ENCODE measurements at places on chromosomes 5 and 9.

DNA sequence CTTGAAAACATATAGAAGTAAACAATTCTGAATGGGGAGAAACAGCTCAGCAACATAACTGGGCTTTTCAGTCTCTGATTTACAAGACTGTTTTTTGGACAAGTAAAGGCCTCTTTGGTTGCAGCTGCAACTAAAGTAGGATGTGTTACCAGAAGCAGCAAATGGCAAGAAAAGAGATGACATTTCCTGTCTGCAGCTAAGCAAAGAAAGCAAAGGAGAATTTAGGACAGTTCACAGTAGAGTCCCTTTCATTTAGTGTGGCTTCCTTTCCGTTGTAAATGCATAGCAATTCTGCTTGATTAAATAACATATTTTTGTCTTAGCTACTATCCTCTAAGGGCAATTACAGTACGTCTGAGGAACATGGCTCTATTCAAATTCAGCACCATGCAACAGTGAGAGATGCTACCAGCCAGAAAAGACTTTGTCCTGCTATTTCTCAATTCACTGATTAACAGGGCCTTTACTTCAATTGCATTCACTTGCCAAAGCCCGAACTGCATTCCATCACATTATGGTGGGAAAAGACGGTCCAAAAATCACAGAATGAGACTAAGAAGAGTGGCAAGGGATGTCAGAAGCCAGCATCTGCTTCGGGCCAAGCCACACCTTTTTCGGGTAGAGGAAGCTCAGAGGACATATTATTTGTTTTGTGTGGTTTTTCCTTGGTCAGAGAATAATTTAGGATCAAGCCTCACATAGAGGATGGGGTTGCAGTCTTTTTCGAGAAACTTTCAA, 107.7 kb downstream of the SEMA6A start:
- DNase-seq, result no peak

GRCh38 chr5:125034331-125034730, 287.9 kb upstream of the ZNF608 start:
- no peak for DNase-seq

- DNase-seq, result no peak
Measured at GRCh38 chr9:94645901-94646300, 6.6 kb upstream of the FBP1 start.

- peak; percentile 9 for DNase-seq
Measured at GRCh38 chr5:146945617-146946084, 67.1 kb upstream of the PPP2R2B start.

- DNase-seq, result no peak
Measured at GRCh38 chr9:85224301-85224700, 517.5 kb downstream of the AGTPBP1 start.

- DNase-seq, result no peak
Measured at GRCh38 chr9:110320651-110321445, 16.8 kb downstream of the TXNDC8 start.

DNA sequence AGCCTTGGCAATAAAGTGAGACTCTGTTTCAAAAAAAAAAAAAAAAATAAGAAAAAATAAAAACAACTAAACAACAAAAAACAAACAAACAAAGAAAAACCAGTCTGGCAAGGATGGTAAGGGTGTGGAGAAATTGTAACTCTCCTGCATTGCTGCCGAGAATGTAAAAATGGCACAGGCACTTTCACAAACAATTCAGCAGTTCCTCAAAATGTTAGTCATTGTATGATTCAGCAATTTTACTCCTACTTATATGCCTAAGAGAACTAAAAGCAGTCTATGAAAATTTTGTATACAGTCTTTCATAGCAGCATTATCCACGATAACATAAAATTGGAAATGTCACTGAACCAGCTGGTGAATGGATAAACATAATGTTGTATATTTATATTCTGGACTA, 280.4 kb downstream of the CDH9 start:
- DNase-seq, result no peak

DNA sequence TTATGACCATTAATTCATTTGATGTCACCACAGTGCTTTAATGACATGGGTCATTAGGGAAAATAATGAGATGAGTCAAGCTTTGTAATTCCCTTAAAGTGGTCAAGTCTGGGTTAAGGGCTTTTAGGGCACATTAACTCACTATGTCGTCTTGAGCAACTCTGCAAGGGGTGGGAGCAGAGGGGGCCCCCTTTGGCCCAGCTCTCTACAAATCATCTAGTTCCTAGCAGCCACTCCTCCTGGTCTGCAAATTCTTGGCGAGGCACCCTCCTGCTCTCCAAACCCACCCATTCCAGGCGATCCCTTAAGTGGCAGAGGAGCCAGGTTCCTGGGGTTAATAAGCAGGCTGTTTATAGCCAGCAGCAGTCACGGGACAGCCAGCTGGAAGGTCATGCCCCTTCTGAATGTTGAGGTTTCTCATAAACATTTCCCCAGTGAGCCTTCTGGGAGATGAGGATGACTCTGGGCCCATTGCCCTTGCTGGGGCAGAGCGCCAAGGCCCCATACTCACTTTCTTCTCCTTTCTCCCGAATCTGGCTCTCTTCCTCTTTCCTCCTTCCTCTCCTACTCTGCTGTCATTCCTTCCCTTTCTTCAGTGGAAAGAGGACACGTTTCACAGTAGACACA, 14.3 kb upstream of the GPX3 start:
- DNase-seq, result no peak

- no peak for DNase-seq
Measured at GRCh38 chr5:175850119-175850845, 21.1 kb upstream of the CPLX2 start.

Data from NCI-H774 (cell line).